ENCODE measurements at places on chromosomes 11 and 22.

DNA sequence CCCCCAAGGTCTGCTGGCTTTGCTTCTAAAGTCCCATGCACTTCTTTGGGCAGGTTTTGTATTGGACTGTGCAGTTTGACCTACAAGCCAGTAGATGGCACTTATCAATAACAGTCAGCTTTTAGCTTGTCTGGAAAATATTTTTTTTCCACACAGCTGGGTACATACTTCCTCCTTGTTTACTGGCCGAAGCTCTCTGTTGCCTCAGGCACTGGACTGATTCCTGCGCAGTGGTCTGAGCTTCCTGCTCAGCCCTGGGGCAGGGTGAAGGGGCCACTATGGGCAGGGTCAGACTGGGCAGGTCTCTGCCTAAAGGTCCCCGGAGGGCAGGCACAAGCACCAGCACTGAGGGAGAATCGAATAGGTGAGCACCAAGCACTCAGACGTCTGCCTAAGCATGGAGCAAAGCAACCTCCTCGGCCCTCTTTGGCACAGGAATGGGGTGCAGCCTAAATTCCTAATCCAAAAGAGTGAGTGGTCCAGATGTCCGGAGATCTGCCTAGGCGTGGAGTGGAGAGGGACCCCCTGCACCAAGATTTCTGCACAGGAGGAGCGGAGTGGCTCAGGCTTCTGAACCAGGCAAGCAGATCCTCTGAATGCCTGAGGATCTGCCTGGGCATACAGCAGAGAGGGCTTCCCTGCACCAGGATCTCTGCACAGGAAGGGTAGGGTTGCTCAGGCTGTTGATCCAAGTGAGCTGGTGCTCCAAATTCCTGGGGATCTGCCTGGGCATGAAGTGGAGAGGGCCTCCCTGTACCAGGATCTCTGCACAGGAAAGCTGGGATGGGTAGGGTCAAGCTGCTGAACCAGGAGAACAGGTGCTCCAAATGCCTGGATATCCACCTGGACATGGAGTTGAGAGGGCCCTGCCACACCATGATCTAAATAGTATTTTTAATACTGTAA lies 105.9 kb upstream of the C11orf58 start:
- H3K4me1 ChIP-seq = no peaks in the 10 kb centered on the region
- no peak overlapping the region for H3K4me3 ChIP-seq
- no peak overlapping the region for H3K27ac ChIP-seq
- peaks cover under 1% of the 10 kb centered on the region for H3K36me3 ChIP-seq
- DNase-seq = no peak

- no peak overlapping the region for H3K4me3 ChIP-seq
- peaks cover 6% of the 10 kb centered on the region for H3K36me3 ChIP-seq
- DNase-seq = no peak
- no peak overlapping the region for H3K27ac ChIP-seq
- no peaks in the 10 kb centered on the region for H3K27me3 ChIP-seq
These were observed 9.5 kb downstream of the SNAP29 start for GRCh38 chr22:20868025-20868962.

GRCh38 chr22:20258021-20258299 lies 10.2 kb downstream of the RTN4R start:
- H3K36me3 ChIP-seq = no peaks in the 10 kb centered on the region
- no peaks in the 10 kb centered on the region for H3K27me3 ChIP-seq
- H3K4me3 ChIP-seq = no peak overlapping the region
- DNase-seq = no peak
- no peak overlapping the region for H3K27ac ChIP-seq

DNA sequence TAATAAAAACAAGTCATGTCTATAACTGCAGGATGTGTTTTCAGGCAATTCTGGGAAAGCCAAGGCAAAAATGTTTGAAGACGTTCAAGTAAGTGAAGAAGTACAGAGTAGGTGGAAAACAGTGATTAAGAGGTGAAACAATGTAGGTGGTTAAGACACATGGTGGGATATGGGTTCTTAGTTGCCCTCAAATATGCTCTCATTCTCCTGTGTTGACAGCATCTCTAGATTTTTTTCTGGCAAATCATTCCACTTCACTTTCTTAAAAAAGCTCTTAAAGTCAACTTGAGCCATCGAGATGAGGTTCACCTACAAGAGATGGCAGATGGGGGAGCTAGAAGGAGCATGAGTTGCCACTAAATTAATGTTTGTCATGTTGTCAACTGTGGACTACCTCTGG lies 1041.0 kb upstream of the CNTN5 start:
- H3K4me3 ChIP-seq = no peak overlapping the region
- H3K36me3 ChIP-seq = peaks cover 2% of the 10 kb centered on the region
- DNase-seq = no peak
- no peak overlapping the region for H3K27ac ChIP-seq
- peaks cover 14% of the 10 kb centered on the region for H3K27me3 ChIP-seq
